ENCODE measurements at places on chromosomes 2 and 18.

- no peaks in the 10 kb centered on the region for H3K4me1 ChIP-seq
- H3K4me3 ChIP-seq, result no peak overlapping the region
- H3K36me3 ChIP-seq, result no peaks in the 10 kb centered on the region
- H3K27me3 ChIP-seq, result no peaks in the 10 kb centered on the region
- H3K27ac ChIP-seq, result no peak overlapping the region
Measured at GRCh38 chr2:15642011-15642814, 50.5 kb downstream of the DDX1 start.

DNA sequence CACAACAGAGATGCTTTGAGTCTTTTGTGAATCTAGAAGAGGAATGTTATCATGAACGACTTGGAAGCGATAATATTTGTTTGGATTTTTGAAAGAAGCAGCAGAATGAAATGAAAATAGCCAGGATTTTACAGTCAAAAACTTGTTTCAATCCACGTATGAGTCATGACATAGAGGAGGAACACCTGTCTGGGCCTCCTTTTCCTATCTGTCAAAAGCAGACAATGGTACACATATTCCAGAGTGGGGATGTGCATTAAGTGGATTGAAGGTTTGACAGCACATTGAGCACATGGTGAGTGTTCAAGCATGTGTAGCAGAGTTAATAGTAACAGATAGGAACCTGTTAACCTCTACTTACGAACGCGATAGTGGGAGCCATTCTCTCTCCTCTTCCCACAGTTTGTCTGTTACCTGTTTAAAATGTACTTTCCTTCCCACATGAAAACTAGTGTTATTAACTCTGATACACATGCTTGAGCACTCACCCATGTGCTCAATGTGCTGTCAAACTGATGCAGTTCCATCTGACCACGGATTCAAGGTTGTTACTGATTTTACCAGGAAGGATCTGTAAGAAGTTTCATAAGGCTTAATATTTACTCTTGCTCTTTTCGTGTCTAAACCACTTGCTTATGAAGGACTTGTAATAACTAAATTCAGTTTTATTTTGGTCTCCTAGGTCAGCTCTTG, 863.4 kb upstream of the SOX11 start:
- H3K4me3 ChIP-seq, result no peak overlapping the region
- no peaks in the 10 kb centered on the region for H3K4me1 ChIP-seq
- no peak for DNase-seq
- no peaks in the 10 kb centered on the region for H3K27me3 ChIP-seq
- no peak overlapping the region for H3K27ac ChIP-seq
- H3K36me3 ChIP-seq, result no peaks in the 10 kb centered on the region

DNA sequence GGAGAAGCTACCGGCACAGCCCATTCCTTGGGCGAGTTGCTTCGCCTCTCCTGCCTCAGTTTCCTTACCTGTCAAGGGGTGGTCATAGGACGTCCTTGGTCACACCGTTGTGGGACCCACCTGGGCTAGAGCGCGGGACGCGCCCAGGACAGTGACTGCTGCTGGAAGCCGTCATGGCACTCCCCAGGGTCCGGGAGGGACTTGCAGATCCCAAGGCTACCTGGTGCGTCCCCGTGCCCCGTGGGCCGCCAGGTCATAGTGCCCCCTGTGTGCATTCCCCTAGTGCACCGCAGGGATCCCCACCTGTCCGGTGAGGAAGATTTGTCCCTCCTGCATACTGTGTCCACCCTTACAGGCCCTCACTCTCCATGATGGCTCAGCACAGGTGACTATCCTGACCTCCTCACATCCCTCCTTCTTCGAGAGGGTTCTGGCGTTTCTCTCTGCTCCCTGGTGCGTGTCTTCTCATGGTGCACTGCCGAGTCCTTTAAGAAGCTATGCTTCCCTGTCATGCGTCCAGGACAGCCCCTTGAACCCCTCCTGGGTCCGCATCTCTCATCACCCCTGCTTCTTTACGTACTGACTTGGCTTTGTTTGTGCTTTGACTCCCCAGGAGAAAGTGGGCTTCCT, 886 bp upstream of the STK25 start:
- H3K27ac ChIP-seq, result peak overlapping the region; percentile 87
- peak overlapping the region; percentile 77 for H3K4me3 ChIP-seq
- DNase-seq, result no peak
- peaks cover 19% of the 10 kb centered on the region for H3K4me1 ChIP-seq

DNA sequence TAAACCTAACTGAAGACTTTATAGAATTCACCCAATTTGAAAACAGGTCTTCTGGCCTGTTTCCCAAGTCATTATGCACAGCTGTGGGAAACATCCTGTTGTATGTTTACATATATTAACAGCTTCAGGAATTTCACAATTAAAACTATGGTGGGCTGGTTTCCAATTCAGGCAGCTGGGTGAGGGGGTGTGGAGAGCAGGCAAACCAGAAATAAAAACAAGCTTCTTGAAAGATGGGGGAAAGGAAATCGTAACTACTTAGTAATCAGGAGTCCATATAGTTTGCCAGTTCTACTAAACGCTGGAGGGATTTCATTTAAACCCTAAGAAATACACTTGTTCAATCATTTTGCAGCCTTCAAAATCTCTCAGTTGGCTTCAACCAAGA, 22.8 kb downstream of the ATP8B1 start:
- no peak overlapping the region for H3K27ac ChIP-seq
- no peaks in the 10 kb centered on the region for H3K27me3 ChIP-seq
- H3K36me3 ChIP-seq, result no peaks in the 10 kb centered on the region
- DNase-seq, result no peak
- peaks cover 1% of the 10 kb centered on the region for H3K4me1 ChIP-seq

DNA sequence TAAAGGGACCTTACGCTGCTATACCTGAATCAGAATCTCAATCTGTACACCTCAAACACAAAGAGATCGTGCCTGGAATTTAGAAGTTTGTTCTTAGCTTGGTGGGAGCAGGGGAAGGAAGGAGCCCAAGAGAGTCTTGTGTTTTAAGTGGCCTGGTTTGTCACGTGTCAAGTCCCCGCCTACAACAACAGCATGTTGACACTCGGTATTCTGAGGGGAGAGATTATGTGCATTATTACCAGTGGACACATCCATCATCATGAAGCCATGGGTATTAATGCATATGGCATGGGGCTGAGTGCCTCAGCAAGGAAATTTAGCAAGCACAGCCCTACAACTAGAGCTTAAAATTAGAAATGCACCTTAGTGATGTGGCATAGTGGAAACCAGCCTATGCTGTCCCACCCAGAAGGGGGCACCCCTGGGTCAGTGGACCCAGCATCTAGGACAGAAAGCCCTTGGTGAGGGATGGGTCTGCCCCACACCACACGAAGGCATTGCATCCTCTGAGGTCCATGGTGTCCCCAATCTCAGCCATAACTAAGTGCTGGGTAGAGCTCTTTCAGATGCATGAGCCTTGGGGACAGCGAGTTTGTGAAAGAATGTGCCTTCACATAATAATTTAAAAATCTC, 138.7 kb downstream of the MGAT5 start:
- DNase-seq, result no peak
- peaks cover 11% of the 10 kb centered on the region for H3K36me3 ChIP-seq
- H3K4me1 ChIP-seq, result peaks cover 13% of the 10 kb centered on the region

DNA sequence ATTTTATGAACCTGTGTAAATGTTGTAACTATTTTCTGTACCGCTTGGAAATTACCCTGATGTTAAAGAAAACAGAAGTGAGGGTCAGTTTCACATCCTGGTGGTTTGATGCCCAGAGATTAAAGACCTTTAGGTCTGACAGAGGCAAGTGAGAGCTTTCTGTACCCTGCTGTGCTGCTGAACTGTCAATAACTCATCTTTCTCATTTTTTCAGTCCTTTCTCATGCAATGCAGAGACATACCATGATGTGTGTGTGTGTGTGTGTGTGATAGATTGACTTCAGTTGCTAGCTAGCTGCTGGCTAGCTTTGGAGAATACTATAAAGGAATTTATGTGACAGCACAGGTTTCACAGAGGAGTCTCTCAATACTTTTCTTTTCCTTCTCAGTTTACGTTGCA, 2025.6 kb upstream of the LRRTM1 start:
- H3K27ac ChIP-seq, result no peak overlapping the region
- H3K36me3 ChIP-seq, result no peaks in the 10 kb centered on the region

- no peak overlapping the region for H3K4me3 ChIP-seq
- DNase-seq, result no peak
- H3K4me1 ChIP-seq, result peaks cover 12% of the 10 kb centered on the region
- peaks cover 8% of the 10 kb centered on the region for H3K36me3 ChIP-seq
Measured at GRCh38 chr18:35494251-35495220, 3.2 kb downstream of the INO80C start.

DNA sequence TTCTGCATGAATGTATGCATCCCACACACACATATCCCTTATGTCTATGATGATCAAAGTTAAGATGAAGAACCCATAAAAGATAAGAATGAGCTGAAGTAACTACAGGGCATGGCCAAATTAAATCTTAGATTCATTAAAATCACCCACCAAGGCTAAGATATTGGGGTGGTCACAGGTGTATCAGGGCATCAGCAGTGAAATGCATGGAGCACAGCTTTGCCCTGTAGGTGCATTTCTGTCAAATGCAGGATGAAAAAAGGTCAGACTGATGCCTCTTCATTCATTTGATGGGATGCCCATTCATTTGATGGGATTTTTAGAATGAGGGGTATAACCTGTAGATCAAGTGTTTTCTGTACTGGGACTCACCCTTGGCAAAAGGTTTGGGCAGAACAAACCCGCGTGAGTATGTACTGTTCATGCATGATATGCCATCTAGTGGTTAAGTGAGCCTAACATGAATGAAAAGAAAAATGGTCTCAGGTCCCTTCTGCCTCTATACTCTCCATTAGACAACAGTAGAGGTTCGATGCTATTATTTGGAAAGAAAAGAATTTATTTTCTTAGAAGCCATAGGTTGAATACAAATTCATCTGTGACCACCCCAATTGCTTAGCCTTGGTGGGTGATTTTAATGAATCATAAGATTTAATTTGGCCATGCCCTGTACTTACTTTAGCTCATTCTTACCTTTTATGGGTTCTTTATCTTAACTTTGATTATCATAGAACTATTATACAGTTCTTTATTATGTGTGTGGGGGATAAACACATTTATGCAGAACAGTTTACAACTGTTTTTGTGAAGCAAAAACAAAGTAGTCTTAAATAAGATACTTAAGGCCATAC, 43.2 kb upstream of the NOSTRIN start:
- H3K4me1 ChIP-seq, result peaks cover 11% of the 10 kb centered on the region
- no peaks in the 10 kb centered on the region for H3K36me3 ChIP-seq
- no peaks in the 10 kb centered on the region for H3K27me3 ChIP-seq
- DNase-seq, result peak; percentile 7

DNA sequence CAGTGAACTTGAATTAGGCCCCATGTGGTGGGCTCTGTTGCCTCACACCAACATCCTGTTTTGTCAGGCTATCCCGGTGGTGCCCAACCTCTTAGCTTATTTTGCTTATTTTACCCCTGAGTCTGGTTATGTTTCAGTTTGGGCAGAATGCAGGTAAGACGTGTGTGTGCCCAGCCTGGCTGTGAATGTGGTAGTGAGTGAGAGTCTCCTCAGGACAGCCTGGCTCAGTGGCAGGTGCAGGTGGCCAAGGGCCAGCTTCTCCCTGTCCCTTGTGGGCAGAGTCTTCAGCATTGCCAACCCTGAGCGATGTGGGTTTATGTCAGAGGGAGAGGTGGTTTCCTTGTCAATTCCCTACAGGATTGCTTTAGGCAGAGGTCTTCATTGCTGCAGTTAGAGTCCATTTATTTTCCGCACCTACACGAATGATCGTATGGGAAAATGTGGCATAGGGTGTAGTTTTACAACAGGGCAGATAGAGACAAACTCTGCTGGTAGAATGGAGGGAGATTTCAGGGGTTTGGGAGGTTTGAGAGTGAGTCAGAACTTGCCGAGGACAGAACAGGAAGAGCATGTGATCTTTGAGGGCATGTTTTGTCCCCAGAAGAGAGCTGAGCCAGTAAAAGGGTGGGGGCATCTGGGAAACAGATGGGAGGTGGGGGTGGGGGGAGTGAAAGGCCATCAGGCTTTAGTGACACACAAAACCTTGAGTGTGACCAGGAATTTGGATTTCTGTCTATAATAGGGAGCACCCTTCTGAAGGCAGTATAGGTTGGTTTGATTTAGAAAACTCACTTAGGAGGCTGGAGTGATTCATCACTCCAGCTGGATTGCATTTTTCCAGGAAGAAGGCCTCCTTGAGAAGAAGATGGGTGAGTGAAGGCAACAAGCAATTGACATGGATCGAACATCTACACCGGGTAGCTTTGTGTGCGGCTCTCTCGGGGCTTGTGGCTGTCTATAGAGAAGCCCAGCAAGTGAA, 156.2 kb upstream of the CELF4 start:
- no peak overlapping the region for H3K27ac ChIP-seq
- H3K27me3 ChIP-seq, result no peaks in the 10 kb centered on the region
- DNase-seq, result no peak
- H3K4me3 ChIP-seq, result no peak overlapping the region
- H3K36me3 ChIP-seq, result no peaks in the 10 kb centered on the region

GRCh38 chr2:37376421-37377186, 32.2 kb downstream of the QPCT start:
- no peaks in the 10 kb centered on the region for H3K36me3 ChIP-seq
- no peak overlapping the region for H3K27ac ChIP-seq
- peaks cover 13% of the 10 kb centered on the region for H3K4me1 ChIP-seq

DNA sequence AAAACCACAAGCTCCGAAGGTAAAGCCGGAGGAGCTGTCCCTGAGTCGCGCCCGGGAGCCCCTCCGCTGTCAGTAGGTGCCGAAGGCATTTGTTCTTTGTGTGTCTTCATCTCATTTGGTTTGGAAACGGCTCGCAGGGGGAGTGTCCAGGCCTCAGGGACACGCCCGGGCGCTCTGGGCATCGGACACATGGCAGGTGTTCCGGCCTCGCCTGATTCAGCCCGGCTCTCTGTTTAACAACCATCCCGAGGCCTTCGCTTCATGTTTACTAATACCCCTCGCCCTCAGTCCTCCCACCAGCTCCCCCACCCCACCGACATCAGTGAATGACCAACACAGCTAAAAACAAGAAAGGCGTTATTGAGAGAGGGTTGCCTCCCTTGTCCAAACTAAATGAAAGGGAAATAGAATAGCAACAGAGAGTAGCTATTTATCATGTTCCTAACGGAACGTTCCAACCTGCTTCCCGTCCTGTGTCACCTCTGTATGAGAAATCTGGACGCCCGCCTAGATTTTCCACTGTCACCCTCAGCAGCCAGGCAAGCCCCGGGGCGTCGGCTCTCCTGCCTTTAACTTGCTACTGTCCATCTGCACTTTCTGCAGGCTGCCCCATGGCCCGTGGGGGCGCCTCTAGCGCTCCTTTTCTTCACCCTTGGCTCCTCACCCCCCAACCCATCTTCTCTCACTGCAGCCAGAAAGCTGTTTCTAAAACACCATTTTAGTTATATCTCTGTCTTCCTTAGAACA, 73.9 kb downstream of the MYCN start:
- DNase-seq, result no peak
- no peak overlapping the region for H3K4me3 ChIP-seq
- peaks cover 32% of the 10 kb centered on the region for H3K27me3 ChIP-seq
- no peaks in the 10 kb centered on the region for H3K36me3 ChIP-seq
- H3K27ac ChIP-seq, result no peak overlapping the region

DNA sequence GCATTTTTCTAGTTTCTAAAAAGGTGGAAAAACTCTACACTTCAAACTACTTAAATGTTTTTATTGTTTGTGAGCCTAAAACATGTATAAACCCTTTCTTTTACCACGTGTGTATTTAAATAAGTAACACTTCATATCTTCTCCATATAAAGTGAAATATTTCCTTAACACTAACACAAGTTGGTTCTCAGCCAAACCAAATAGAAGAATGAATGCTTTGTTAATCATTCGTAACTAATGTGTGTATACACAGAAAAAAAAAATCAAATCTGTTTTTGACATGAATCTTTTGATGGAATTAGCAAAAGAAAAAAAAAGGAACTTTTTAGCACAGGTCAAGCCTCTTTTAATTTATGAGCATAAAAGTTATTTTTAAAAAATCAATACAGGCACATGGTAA, 89.3 kb downstream of the EHBP1 start:
- no peaks in the 10 kb centered on the region for H3K36me3 ChIP-seq
- no peaks in the 10 kb centered on the region for H3K4me1 ChIP-seq
- no peak overlapping the region for H3K4me3 ChIP-seq
- H3K27ac ChIP-seq, result no peak overlapping the region
- H3K27me3 ChIP-seq, result no peaks in the 10 kb centered on the region
